ENCODE measurements at places on chromosomes 1 and 21.

- no peak for DNase-seq
- no peaks in the 10 kb centered on the region for H3K36me3 ChIP-seq
- H3K4me3 ChIP-seq: no peak overlapping the region
- no peak overlapping the region for H3K27ac ChIP-seq
- no peaks in the 10 kb centered on the region for H3K27me3 ChIP-seq
- no peaks in the 10 kb centered on the region for H3K4me1 ChIP-seq
Observed at GRCh38 chr1:210321552-210321951, 7.2 kb upstream of the HHAT start.

DNA sequence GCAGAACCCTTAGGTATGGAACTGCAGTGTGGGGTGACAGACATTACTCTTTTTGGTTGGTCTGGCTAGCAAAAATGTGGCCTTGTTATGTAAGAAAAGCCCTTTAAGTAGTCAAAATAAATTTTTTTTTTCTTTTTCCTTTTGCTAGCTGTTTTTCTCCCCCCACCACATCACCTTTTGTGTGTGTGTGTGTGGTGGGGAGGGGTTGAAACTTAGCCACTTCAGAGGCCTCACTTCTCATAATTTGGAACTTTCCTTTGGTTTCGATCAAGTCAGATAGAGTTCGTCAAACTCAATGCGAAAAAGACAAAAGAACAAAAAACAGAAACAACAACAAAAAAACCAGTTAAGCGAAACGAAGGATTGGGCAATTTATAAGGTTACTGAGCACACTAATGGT is 1.9 kb upstream of the PRMT2 start:
- DNase-seq: no peak
- H3K36me3 ChIP-seq: no peaks in the 10 kb centered on the region
- H3K4me3 ChIP-seq: no peak overlapping the region
- H3K27me3 ChIP-seq: no peaks in the 10 kb centered on the region
- H3K27ac ChIP-seq: no peak overlapping the region
- H3K4me1 ChIP-seq: peaks cover 4% of the 10 kb centered on the region

DNA sequence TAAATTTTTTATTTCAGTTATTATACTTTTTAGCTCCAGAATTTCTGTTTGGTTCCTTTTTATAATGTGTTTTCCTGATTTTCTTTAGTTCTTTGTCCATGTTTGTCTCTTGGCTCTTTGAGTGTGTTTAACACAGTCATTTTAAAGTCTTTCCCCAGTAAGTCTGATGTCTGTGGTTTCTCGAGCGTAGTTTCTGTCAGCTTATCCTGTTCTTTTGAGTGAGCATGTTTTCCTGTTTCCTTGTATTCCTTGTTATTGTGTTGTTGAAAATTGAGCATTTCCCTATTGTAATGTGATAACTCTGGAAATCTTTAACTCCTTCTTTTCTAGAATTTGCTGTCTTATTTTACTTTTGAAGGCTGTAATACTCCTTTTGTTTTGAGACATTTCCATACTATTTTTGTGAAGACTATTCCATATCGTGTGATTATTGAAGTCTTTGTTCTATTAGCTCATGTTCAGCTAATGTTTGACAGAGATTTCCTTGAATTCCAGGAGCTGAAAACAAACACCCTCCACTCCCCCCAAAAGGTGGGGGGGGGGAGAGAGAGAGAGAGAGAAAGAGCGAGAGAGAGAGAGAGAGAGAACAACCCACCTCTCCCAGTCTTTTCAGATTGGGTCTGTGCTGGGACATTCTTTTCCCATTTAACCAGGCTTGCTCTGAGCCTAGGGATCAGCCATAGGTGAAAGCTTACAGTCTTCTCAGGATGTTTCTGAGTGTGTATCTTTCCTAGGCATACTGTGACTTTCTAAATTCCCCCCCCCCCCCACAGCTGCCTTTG is 38.3 kb downstream of the SDCCAG8 start:
- no peak for DNase-seq
- H3K27ac ChIP-seq: no peak overlapping the region
- H3K36me3 ChIP-seq: peaks cover 3% of the 10 kb centered on the region

GRCh38 chr1:220441211-220441610 is 86.7 kb upstream of the MARK1 start:
- H3K4me1 ChIP-seq: no peaks in the 10 kb centered on the region
- H3K27me3 ChIP-seq: no peaks in the 10 kb centered on the region
- no peak overlapping the region for H3K4me3 ChIP-seq
- H3K36me3 ChIP-seq: no peaks in the 10 kb centered on the region
- DNase-seq: no peak
- no peak overlapping the region for H3K27ac ChIP-seq

Data from fibroblast of lung (primary cell).